Activated CD8-positive, alpha-beta T cell treated with anti-CD3 and anti-CD28 coated beads for 36 hours (primary cell): ENCODE measurements at places on chromosomes 5 and 9. TPM values are rescaled to one million over a fixed set of nuclear protein-coding genes. Genes with fewer than 3 reads are reported as not detected.
A peak's percentile ranks its signal among the peaks of the same experiment; 100 is the strongest.

Gene TAF9
- 70.6 TPM for total RNA-seq

Gene KCNIP1
- not detected for total RNA-seq

Gene FIBCD1
- total RNA-seq, result not detected

Gene CNTNAP3
- total RNA-seq, result not detected

Gene JAKMIP2
- 3.2 TPM for total RNA-seq

Gene ZNF782
- 5.0 TPM for total RNA-seq

Gene HNRNPK
- 773 TPM for total RNA-seq

Gene FGF18
- total RNA-seq, result not detected

Gene OGN
- total RNA-seq, result not detected

Gene CHSY3
- not detected for total RNA-seq

Gene NEURL1B
- total RNA-seq, result 0.18 TPM

GRCh38 chr9:105662184-105663104 is at the start of gene TAL2:
TAL2 (plus strand) TSS chr9:105662457; CDS start chr9:105662497, 40 bp downstream.
- no peak for DNase-seq

DNA sequence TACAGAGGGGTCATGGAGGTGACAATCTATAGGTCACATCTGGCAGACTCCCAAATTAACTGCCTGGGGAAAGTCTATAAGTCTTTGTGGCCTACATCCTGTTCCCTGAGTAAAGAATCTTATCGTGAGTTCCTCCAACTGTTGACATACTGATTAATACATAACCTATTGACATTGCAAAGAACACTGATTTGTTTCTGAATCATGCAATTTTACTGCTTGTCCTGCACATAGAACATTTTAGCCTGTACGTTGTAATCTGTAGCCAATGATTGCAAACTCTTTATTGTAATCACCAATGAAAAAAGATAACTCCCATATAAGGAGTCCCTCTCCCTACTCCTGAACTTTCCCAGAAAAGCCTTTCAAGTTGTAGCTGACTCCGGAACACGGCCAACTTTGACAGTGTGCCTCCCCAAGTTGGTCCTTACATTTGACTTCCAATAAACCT is 18.8 kb upstream of the OR2K2 start:
- no peak for DNase-seq

GRCh38 chr5:69103521-69103920 is 9.7 kb downstream of the SLC30A5 start:
- DNase-seq, result no peak

- no peak for DNase-seq
Measured at GRCh38 chr9:87010626-87011025, 63.3 kb upstream of the GAS1 start.

DNA sequence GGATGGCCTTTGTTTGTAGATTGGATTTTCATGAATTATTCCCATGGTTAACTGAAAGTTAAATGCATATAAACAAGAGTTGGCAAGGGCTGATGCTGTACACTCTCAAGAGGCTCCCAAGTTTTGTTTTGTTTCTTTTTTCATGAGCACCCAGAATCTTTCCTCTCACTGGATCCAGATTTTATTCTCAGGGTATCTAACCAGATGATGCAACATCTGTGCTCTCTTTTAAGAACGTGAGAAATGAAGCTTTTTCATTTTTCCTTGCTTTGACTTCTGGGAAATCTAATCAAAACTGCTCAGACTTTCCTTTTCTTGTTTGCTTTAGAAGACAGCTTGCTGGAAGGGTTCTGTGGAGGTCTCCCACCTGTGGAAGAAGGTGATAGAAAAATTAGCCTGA is 142.7 kb upstream of the SLC12A2 start:
- no peak for DNase-seq

DNA sequence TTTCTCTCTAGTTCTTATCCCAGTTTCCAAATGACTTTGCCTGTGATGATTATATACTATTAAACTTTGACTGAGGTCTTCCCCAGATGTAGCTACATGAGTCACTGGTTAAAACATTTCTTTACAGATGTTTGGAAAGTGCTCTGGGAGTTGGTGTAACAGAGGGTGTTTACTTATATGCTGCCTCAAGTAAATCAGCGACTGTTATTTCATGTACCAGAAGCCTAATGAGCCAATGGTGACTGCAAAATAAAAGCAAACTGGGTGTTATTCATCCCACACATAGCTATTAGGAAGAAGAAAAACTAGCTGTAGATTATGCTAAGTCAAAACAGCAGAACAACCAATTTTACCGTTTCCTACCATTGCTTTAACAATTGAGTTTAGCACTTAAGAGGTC is 929.7 kb upstream of the SEMA6A start:
- DNase-seq, result no peak

DNA sequence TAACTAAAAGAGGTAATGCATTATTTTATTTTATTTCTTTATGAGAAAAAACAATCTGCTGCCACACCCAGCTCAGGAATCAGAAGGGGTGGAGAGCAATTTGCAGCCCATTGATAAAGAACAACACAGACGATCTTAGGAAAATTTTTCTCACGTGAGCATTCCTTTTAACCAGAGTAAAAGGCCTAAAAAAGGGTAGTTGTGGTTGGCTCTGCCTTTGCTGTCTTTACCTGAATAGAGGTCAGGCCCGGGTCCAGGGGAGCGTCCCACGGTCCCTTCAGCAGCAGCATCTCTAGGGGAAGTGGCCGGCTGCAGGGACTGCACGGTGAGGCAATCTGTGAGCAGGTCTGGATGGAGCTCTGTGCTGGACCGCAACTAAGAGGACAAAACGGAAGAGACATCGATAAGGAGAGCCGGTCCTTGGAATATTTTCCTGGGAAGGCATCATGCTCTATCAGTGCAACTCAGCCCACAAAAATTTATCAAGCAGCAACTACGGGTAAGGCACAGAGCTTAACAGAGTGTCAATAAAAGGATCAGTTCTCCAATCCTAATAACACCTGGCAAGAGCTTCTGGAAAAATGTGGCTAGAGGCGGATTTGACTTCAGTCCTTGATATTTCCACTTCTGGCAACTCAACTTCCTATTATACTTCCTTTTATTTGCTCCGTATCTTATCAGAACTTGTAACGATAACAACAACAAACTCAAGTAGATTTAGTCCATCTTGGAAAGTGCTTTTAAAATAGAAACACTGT is 372.8 kb upstream of the RFX3 start:
- DNase-seq, result no peak

DNA sequence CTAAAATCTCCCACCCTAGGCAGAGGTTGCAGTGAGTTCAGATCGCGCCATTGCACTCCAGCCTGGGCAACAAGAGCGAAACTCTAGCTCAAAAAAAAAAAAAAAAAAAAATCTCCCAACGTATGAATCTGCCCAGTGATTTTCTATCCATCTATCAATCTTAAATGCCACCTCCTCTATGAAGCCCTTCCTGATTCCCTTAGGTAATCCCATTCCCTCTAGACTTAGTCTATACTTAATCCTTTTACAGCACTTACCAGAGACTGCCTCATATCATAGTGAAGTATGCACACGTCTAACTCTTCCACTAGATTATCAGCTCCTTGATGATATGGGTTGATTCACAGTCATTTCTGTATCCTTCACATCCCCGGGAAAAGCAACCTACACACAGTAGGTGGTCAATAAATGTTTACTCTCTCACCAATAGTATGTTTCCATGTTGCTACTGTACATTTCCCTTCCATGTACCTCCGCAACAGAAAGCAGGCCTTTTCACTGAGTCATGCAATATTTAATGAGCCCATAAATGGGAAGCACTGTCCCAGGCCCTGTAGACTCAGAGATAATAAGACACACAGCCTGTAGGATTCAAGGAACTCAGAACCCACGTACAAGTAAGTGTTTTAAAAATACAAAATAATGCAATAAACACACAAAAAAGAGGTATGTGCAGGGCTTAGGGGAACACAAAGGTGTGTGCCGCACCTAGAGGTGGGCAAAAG is 1.2 kb downstream of the DROSHA start:
- no peak for DNase-seq

DNA sequence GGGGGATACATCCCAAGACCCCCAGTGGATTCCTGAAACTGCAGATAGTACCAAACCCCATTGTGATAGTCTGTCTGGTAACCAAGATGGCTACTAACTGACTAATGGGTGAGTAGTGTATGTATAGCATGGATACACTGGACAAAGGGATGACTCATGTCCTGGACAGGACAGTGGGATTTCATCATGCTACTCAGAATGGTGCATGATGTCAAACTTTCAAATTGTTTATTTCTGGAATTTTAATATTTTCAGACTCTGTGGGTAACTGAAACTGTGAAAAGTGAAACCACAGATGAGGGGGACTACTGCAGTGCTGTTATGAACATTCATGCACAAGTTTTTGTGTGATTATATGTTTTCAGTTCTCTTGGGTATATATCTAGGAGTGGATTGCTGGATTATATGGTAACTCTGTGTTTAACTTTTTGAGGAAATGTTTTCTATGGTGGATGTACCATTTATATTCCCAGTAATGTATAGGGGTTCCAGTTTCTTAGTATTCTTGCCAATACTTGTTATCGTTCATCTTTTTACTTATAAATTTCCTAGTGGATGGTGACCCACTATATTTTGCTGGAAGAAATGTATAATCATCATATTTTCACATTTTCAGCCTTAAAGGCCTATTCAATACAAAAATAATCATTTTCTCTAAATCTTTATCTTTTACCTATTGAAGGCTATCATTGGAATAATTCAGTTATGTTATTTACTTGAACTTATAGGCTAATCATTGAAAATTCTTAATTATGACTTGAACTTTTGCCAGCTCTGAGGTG is 140.9 kb downstream of the NR3C1 start:
- no peak for DNase-seq

GRCh38 chr5:124438903-124439281 is 307.5 kb downstream of the ZNF608 start:
- no peak for DNase-seq

DNA sequence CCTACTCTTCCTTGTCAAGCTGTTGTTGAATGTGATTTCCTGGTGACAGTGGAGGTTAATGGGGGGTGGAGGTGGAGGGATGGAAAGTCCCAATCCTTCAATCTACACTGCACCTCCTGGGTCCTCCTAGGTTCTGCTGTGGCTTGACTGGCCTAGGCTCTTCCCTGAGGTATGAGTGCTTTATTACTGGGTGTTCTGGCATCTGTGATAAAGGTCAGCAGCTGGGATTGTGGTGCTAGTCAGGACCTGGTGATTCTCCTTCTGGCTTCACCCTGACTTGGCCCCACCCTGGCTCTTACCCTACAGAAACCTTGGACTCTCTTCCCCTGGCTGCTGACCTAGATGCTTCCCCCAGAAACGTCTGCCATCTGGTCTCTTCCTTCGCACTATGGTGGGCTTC is 194.3 kb downstream of the ARHGEF28 start:
- DNase-seq, result no peak

GRCh38 chr5:68652534-68652965 is 437.0 kb downstream of the PIK3R1 start:
- DNase-seq, result no peak

DNA sequence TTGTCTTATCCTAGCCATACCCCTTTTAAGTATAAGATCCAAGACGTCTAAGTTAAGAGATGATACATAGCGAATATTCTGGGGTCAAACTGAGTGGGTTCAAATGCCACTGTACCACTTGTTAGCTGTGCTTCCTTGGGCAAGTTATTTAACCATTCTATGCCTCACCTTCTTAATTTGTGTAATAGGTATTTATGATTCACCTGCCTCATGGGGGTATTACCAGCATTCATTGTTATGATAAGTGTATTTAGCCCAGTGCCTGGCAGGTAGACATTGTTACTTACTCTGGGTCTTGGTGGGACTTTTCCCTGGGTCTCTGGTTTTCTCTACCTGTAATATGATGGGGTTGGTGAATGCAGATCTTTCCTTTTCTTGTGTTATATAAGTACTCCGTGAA is 3.8 kb downstream of the LARP1 start:
- DNase-seq, result no peak

GRCh38 chr5:172385707-172386106 is 68.6 kb downstream of the SH3PXD2B start:
- no peak for DNase-seq

- peak; percentile 17 for DNase-seq
Measured at GRCh38 chr5:9156282-9156681, 389.6 kb downstream of the SEMA5A start.

DNA sequence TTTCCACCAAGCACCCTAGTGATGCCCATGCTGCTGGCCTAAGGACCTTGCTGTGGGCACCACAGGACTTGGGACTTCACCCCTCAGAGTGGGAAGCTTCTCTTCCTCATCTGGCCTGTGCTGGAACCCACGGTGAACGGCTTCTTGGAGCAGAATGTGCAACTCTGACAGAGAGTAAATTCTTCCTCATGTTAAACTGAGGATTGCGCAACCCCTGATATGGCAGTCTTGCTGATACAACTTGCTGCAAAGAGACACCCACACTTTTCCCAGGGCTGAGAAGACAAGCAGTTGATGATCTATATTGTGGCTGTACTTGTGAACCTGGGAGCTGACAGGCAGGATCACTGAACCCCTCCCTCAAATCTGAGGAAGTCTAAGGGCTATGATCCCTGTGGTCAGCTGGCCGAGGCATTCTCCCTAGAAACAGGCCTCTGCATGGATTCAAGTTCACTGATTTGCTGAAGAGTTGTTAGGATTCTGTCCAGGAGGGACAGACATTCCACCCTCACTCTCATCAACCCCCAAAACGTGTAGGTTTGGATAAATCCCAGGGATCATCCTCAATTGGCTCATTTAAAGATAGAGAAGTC is 307.2 kb downstream of the MTRR start:
- no peak for DNase-seq

GRCh38 chr5:109668668-109669422 is 20.9 kb upstream of the MAN2A1 start:
- no peak for DNase-seq

GRCh38 chr9:96169484-96169883 is 132.5 kb downstream of the HSD17B3 start:
- no peak for DNase-seq

DNA sequence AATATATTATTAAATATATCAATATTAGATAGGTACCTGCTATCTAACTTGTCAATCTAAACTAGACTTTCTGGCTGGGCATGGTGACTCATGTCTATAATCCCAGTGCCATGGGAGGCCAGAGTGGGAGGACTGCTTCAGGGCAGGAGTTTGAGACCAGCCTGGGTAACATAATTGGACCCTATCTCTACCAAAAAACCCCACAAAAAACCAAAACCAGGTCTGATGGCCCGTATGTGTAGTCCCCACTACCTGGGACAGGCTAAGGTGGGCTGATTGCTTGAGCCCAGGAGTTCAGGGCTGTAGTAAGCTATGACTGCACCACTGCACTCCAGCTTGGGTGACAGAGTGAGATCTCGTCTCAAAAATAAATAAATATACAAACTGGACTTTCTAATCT is 55.0 kb downstream of the PJA2 start:
- no peak for DNase-seq

- no peak for DNase-seq
Measured at GRCh38 chr9:33291031-33291397, 698 bp downstream of the NFX1 start.

DNA sequence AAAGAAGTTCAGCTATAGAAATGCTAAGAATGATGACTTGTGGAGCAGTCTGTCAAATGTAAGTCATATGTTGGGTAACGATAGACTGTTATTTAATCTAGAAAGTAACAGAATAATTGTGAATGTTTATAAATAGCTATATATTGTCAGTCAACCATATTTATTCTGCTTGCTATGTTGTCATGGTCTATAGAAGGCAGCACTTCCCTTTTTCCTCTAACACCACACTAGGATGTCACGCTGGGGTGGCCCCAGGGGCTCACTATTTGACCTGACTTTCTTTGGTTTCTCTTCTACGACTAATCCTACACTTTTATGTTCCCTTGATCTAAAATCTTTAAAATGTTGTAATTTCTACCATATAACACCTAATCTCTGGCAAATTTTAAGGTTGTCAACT is 20.5 kb downstream of the ERAP2 start:
- DNase-seq, result peak; percentile 53
